Glomerular endothelial cell (primary cell): ENCODE measurements at places on chromosomes 7 and 10.

GRCh38 chr10:78927257-78927995, 141.3 kb upstream of the ZMIZ1 start:
- no peak for DNase-seq

DNA sequence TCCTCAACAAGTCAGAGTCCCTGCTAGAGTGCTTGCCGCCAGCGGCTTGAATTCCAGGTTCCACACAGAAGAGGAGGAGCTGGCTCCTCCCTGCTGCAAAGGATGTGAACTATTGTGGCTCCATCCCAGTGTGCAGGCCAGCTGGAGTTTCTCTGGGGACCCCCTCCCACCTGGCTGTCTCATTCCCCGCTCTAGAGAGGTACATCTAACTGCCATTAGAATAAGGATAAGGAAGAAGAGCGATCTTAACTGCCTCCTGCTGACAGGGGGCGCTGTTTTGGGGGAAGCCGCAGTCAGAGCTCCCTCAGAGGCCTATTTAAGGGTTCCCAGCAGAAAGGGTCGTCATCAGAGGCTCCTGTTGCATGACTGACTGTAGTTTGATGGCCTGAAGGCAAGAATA, 40.8 kb upstream of the HECW1 start:
- no peak for DNase-seq

GRCh38 chr7:126026421-126027088, 1096.9 kb upstream of the POT1 start:
- DNase-seq = no peak

GRCh38 chr7:151129117-151129959, 38.2 kb downstream of the GBX1 start:
- DNase-seq = no peak

DNA sequence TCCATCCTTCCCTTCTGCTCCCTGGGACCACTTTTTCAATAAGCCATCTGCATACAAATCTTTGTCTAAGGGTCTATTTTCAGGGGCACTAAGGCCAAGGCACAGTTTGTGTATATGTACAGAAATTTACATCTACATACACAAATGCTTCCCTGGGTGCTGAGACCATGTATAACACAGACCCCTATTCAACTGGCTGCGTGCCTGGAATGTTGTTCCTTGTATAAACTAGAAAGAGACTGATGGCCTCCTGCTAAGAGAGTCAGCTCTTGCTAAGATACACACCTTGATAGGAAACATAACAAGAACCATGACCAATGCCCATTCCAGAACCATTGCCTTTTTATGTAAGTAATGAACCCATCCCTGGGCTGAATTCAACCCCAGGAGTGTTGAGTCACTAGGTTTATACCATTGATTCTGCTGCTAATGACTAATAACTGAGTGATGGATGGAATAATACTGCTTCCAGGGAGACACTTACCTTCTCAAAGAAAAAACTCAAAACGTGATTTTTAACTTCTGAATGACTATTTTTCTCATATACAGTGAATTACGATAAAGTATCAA, 290.7 kb downstream of the FGFR2 start:
- no peak for DNase-seq

DNA sequence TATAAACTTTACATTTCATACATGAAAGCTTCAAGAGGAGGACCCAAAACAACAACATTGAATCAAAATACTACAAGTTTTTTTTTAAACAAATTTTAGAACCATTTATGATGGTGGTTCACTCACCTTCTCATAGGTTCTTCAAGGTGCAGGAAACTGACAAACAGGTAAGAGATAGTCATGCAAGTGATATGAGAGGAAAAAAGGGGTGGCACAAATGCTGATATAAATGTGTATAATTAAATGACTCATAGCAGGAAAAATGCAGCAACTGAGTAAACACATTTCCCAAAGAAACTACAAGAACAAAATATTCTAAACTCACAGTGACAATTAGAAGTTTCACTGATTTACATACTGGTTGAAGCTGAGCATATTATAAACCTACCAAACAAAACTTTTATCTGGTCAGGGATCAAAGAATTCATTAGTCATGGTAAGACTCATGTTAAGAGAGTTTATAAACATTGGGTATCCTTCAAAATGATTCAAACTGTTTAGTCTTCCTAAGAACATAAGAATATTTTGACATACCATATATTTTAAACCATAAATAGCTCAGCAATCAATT, 14.1 kb downstream of the ZWINT start:
- DNase-seq = no peak

DNA sequence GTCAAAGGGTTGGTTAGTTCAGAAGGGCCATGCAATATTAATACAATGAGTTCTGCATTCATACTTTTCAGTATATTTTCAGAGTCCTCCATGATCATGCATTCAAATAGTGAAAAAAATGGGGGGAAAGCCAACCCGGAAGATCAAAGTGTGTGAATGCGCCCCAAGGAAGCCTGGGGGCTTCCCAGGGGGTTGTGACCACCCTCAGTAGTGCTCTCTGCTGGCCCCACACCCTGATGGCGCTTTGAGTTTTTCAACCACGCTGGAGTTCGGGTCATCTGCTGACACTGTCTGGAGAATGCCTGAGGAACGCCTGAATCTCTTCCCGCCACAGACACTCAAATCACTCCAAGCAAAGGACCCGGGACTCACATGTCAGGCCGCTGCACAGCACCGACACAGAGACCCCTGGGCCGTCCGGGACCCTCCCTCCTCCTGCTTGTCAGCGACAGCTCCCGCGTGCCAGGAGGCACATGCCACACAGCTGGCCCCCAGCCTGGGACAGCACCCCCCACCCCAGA, 1.0 kb downstream of the TNS3 start:
- DNase-seq = no peak

DNA sequence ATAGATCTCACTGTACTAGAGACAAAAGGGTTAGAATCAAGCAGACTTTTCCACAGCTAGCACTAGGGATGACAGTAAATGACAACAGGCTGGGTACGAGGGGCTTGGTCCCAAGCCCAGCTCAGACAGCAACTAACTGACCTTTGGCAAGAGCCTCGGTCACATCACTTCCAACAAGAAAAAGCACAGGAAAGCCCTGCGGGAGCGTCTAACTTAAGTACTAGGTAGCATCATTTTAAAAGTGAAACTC, 22.8 kb downstream of the CALML3 start:
- no peak for DNase-seq

- DNase-seq = no peak
Observed at GRCh38 chr10:11153766-11154165, 136.1 kb downstream of the CELF2 start.

- DNase-seq = peak; percentile 27
Observed at GRCh38 chr10:15897287-15897686, 37.0 kb upstream of the MINDY3 start.

DNA sequence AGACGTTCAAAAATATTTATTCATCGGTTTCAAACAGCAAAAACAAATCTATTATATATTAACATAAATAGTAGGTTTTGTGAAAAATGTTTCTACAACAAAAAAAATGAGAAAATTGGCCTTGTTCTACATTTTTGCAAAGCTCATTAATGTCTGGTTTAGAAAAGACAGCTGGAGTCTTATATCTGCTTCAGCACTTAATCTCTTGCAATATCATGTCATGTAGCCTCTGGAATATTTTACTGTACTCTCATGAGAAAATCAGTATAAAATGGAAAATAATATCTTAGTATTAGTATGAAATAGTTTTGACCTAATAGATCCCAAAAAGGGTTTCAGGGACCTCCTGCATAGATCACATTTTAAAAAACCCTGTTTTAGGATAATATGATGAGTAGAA, 326.6 kb downstream of the ARL4A start:
- no peak for DNase-seq

- DNase-seq = no peak
Observed at GRCh38 chr7:95545673-95546072, 50.6 kb downstream of the PDK4 start.

GRCh38 chr7:139426258-139427028, 57.0 kb downstream of the KLRG2 start:
- no peak for DNase-seq

GRCh38 chr10:32963096-32963495, 5.1 kb upstream of the ITGB1 start:
- DNase-seq = no peak

GRCh38 chr7:24716480-24717246, 40.6 kb downstream of the GSDME start:
- DNase-seq = no peak

DNA sequence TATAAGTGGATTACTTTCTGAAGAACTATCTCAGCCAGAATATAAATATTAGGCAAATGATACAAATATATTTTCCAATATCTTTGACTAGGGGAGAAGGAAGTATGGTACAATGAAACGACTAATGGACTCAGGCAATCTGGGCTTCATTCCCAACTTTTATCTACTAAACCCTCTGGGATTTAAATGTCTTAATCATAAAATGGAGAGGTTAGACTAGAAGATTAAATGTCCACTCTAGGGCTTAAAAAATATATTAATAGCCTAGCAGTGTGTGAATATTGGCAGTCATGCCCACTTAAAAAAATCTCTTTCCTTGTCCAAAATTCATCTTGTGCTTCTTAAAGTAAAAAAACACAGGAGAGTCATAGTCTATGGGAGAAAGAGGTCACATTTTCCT, 98.3 kb downstream of the CTTNBP2 start:
- no peak for DNase-seq

DNA sequence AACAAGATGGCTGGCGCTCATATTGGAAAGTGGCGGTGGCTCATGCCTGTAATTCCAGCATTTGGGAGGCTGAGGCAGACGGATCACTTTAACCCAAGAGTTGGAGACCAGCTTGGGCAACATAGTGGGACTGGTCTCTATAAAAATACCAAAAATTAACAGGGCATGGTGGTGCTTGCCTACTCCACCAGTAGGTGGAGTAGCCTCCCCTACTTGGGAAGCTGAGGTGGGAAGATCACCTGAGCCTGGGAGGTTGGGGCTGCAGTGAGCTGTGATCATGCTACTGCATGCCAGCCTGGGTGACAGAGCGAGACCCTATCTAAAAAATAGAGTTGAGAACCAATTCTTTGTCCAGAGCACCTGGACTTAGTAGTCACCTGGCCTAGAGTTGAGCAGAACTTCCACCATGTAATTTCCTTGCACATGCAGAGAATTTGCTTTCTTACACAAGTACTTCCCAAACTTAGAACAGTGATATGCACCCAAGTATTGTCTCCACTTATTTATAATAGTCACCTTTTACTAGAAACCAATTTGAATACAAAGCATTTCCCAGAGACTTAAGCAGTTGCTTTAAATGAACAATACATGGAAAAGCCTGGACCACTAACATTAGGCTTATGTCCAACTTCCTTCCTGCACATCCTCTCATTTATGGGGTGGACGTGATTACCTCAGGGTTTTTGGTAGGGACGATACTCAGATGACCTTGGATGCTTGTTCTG, 15.9 kb downstream of the LAMB4 start:
- DNase-seq = no peak

GRCh38 chr10:80493522-80494051, 39.5 kb downstream of the TSPAN14 start:
- no peak for DNase-seq

DNA sequence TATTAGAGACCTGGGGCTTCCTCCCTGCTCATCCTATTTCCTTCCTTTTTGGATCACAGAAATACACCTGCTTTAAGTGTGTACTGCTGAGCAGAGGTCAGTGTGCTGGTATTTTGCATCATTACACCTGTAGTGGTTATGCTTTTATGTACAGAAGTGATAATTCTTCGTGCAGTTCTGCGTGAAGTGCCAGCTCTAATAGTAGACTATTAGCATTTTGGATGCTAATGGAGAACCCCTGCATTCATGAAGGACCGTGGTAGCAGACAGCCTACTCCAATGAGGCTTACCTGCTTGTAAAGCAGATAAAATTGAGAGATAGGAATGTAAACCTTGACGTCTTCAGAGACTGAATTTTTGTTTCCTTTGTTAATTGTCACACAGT, 114.3 kb downstream of the CDK14 start:
- DNase-seq = no peak

- no peak for DNase-seq
Observed at GRCh38 chr7:148340438-148341280, 249.9 kb upstream of the C7orf33 start.

- DNase-seq = no peak
Observed at GRCh38 chr7:30750683-30751650, 968 bp upstream of the INMT start.

DNA sequence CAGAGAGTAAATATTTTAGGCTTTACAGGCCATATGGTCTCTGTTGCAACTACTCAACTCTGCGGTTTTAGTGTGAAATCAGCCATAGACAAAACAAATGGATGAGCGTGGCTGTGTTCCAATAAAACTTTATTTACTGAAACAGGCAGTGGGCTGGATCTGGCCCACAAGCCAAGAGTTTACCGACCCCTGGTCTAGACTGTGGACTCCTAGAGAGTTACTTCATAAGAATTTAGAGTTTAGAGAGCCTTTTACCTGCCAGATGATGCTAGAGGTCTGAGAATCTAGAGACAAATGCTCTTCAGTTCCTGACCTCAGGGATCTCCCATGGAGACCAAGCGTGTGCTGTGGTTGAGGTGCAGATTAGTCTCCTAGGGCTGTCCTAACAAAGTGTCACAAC, 174.8 kb downstream of the PTEN start:
- DNase-seq = no peak

GRCh38 chr10:123458933-123459332, 207.2 kb upstream of the GPR26 start:
- DNase-seq = no peak

DNA sequence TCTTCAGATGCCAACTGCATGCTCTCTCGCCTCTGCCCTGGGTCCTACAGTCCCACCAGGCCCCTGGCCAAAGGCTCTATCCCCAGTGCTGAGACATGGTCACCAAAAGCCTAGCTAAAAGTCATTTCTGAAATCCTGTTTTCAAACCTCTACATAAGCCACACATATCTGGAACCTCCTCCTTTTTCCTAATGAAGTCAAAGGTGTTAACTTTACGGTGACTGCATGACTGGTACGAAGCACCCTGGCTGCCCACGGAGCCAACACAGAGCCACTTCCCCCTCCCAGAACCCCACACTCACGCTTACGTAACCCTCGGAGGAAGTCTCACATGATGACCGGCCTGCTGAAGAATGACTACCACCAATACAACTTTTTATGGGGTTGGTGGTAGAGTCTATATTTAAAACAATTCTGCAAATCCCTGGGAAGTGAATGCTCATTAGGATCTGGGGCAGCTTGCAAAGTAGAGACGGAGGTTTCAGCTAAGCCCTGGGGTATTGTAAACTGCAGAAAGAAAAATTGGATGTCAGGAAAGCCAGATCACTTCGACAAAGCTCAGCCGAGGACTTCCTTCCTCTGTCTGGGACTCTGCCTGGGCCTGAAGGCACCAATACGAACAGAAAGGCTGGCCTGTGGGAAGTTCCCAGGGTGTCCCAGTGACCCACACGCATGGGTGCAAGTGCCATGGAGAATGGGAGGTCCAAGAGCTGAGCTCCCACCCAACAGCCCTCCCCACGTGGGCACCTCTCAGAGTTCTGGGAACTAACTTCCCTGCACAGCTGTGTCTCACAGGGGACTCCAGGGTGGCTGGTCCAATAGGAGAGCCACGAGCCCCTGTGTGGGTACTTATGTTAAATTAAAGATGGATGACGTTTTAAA, 50.7 kb downstream of the PDGFA start:
- DNase-seq = peak; percentile 31

GRCh38 chr7:95798401-95798930, 26.1 kb downstream of the DYNC1I1 start:
- DNase-seq = peak; percentile 48
